ENCODE measurements at places on chromosomes 12 and 14.

DNA sequence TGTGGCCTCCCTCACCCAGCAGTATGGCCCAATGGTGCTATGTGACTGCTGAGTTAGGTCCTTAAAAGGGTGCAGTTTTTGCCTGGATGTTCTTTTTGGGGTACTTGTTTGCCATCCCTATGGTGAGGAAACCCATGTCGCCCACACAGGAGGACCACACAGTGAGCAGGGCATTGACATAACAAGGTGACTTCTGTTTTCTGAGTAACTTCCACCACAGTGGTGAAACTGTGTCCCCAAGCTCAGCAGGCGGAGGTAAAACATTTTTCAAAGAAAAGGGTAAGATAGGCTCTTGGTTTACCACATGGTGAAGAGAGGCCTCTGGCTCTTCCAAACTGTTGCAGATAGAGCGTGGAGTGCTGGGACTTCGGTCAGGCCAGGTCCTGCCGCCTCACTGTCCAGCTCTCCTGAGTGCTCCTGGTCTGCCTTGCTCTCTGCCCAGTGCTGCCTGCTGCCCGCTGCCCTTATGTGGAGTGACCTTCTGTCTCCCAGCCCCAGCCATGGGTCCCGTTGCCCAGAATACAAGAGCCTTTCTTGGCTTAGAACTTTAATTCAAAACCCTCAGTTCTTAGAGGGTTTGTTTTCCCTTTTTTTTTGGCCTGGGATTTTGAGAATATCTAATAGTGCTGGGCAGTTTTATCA lies 54.0 kb downstream of the TRAF3 start:
- no peaks in the 10 kb centered on the region for H3K4me1 ChIP-seq
- no peak overlapping the region for H3K27ac ChIP-seq
- DNase-seq: no peak
- no peak overlapping the region for H3K4me3 ChIP-seq
- no peaks in the 10 kb centered on the region for H3K36me3 ChIP-seq

- no peak overlapping the region for H3K4me3 ChIP-seq
- peak; percentile 27 for DNase-seq
- no peak overlapping the region for H3K27ac ChIP-seq
- H3K36me3 ChIP-seq: no peaks in the 10 kb centered on the region
Observed at GRCh38 chr12:89789862-89790261, 81.2 kb upstream of the ATP2B1 start.

DNA sequence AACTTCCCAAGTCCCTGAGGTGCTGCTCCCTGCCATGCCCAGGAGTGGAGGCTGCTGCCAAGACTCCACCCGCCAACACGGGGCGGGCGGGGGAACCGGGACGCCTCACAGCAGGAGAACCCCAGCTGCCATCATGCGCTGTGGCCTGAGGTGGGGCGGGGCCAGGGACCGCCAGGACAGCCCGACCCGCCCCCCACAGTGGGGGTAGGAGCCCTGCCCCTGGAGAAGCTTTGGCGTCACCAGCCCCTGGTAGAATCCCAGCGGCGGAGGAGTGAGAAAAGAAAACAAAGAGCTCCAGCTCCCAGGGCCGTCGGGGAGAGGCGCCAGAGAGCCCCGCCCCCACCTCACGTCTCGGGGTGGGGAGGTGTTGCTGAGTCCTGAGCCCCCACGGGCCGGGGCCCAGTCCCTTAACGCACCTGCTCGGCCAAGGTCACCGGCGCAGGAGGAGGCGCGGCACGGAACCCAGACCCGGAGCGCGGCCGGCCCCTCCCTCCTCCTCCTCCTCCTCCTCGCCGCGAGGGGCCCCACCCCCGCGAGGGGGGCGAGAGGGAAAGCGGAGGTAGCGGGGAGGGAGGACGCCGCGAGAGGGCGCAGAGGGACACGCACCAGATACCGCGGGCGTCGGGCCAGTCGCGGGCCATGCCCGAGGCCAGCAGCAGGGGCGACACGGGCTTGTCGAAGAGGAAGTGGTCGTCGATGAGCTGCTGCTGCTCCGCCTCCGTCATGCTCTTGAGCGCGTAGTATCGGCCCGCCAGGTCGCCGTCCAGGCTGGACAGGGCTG lies 1.8 kb downstream of the CKB start:
- no peaks in the 10 kb centered on the region for H3K27me3 ChIP-seq
- H3K36me3 ChIP-seq: no peaks in the 10 kb centered on the region
- H3K4me1 ChIP-seq: peaks cover 11% of the 10 kb centered on the region

- peak; percentile 89 for DNase-seq
- no peak overlapping the region for H3K4me3 ChIP-seq
- peaks cover 20% of the 10 kb centered on the region for H3K4me1 ChIP-seq
- H3K36me3 ChIP-seq: peaks cover 29% of the 10 kb centered on the region
Observed at GRCh38 chr14:71651228-71651627, 281.0 kb upstream of the RGS6 start.

DNA sequence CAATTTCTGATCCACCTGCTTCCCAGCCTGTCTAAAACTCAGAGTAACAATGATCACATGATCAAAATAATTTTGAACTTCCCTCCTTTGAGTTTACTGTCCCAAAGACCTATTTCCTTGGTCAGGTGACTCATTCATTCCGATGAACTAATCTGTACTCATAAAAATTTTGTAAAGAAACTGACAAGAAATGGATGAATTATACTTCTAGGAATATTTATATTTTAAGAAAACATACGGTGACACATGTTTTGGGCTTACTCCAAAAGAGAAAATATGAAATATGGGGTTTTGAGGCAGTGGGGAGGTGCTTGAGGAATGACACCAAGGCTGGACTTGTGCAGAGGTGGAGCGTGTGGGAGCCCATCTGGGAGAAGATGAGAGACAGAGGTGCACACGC lies 42.0 kb downstream of the GUCY2C start:
- H3K4me1 ChIP-seq: no peaks in the 10 kb centered on the region
- no peaks in the 10 kb centered on the region for H3K36me3 ChIP-seq
- DNase-seq: no peak
- H3K27ac ChIP-seq: no peak overlapping the region
- no peaks in the 10 kb centered on the region for H3K27me3 ChIP-seq
- no peak overlapping the region for H3K4me3 ChIP-seq

- DNase-seq: no peak
- no peak overlapping the region for H3K27ac ChIP-seq
- H3K4me1 ChIP-seq: no peaks in the 10 kb centered on the region
- H3K36me3 ChIP-seq: no peaks in the 10 kb centered on the region
- no peaks in the 10 kb centered on the region for H3K27me3 ChIP-seq
- no peak overlapping the region for H3K4me3 ChIP-seq
Observed at GRCh38 chr12:129862561-129863175, 41.2 kb downstream of the TMEM132D start.

DNA sequence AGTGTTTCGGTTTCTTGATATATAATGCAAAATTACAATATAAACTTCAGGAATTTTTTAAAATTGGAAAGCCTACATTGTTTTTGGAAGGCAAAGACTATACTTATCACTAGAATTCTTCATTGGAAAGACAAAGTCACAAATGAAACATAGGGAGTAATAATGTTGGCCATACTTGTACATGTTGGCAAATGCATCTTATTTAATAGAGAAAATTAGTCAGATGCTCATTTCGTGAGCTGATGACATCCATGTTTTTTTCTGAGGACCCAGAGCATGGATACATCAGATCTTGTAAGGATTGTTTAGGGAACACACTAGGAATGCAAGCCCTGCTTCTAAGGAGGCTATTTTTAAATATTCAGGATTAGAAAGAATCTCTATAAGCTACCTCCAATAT lies 4.6 kb upstream of the SLC15A5 start:
- no peak for DNase-seq
- no peaks in the 10 kb centered on the region for H3K27me3 ChIP-seq
- no peak overlapping the region for H3K27ac ChIP-seq
- H3K36me3 ChIP-seq: no peaks in the 10 kb centered on the region
- peaks cover 17% of the 10 kb centered on the region for H3K4me1 ChIP-seq

- H3K4me3 ChIP-seq: no peak overlapping the region
- DNase-seq: peak; percentile 60
- H3K36me3 ChIP-seq: no peaks in the 10 kb centered on the region
- peaks cover 16% of the 10 kb centered on the region for H3K4me1 ChIP-seq
- H3K27ac ChIP-seq: no peak overlapping the region
Observed at GRCh38 chr12:12684375-12685106, 11.4 kb downstream of the GPR19 start.

GRCh38 chr14:57482120-57482519 lies 11.5 kb downstream of the CCDC198 start:
- no peaks in the 10 kb centered on the region for H3K36me3 ChIP-seq
- peaks cover 38% of the 10 kb centered on the region for H3K27me3 ChIP-seq
- no peak overlapping the region for H3K27ac ChIP-seq
- H3K4me1 ChIP-seq: 0 out of 2 replicates have a peak, but pooled peaks cover 4% of the 10 kb centered on the region

GRCh38 chr12:122054842-122055520 lies 23.6 kb upstream of the MLXIP start:
- no peak overlapping the region for H3K27ac ChIP-seq
- H3K4me3 ChIP-seq: no peak overlapping the region
- no peaks in the 10 kb centered on the region for H3K4me1 ChIP-seq
- no peaks in the 10 kb centered on the region for H3K27me3 ChIP-seq
- no peaks in the 10 kb centered on the region for H3K36me3 ChIP-seq

DNA sequence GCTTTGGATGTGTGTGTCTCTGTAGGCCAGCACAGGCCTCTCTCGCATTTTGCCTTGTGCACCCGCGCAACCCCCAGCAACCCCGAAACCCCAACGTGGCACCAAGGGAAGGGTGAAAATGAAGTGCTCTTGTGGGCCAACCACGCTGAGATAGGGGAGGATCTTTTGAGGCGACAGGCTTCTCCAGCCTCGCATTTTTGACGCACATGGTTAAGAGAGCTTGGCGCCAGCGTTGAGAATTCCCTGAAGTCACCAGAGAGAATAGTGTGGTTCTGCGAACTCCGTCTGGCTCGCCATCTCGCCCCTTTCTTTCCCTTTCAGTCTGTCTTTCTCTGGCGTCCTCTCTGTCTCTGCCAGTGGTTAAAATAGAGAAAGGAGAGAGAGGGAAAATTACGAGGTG lies 1.9 kb upstream of the TBX3 start:
- H3K27ac ChIP-seq: no peak overlapping the region
- DNase-seq: no peak
- H3K4me3 ChIP-seq: no peak overlapping the region
- no peaks in the 10 kb centered on the region for H3K36me3 ChIP-seq

- H3K4me3 ChIP-seq: no peak overlapping the region
- peak; percentile 9 for DNase-seq
- H3K36me3 ChIP-seq: no peaks in the 10 kb centered on the region
- H3K27ac ChIP-seq: no peak overlapping the region
- peaks cover 16% of the 10 kb centered on the region for H3K4me1 ChIP-seq
Observed at GRCh38 chr12:96770219-96771102, 136.6 kb upstream of the NEDD1 start.

DNA sequence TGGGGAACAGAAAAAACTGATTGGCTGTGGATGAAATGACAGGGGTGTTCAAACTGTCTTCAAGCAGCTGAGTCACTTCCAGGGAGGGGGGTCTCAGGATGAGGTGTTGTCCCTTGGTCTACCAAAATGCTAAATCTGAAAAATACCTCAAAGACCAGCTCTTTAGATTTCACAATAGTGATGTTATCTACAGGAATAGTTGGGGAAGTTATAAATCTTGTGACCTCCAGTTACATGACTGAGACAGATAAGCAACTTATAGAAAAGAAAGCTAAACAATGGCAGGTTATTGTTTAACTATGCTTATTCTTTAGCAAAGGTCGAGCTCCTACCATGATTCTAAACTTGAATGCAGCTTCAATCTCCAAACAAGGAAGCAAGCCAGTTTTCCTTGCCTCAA lies 125.4 kb downstream of the SYT10 start:
- H3K27ac ChIP-seq: no peak overlapping the region
- H3K27me3 ChIP-seq: no peaks in the 10 kb centered on the region
- no peaks in the 10 kb centered on the region for H3K4me1 ChIP-seq

GRCh38 chr14:35234012-35234805 lies 58.0 kb upstream of the PSMA6 start:
- H3K27me3 ChIP-seq: no peaks in the 10 kb centered on the region
- H3K27ac ChIP-seq: 0 out of 2 replicates have a peak overlapping the region, but pooled peaks have one; percentile 6
- H3K4me3 ChIP-seq: no peak overlapping the region
- H3K4me1 ChIP-seq: 0 out of 2 replicates have a peak, but pooled peaks cover 4% of the 10 kb centered on the region
- DNase-seq: peak; percentile 56

DNA sequence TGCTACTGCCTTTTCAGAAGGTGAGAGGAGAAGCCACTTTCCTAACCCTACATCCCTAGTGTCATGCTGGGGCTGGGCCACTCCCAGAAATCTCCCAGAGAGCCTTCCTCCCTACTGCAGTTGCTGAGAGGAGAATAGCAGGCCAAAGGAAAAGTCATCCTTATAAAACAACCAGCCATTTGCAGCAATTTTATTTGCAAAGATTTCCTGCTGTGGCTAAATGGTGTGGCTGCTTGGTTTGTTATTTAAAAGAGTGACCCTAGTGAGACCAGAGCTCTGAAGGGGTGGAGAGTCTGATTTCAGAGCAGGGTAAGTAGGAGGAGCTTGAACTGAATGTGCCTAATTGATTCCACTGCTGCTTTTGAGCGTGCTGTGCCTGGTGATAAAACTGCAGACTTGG lies 232.0 kb downstream of the GRIN2B start:
- no peaks in the 10 kb centered on the region for H3K36me3 ChIP-seq
- no peak overlapping the region for H3K4me3 ChIP-seq
- H3K27ac ChIP-seq: no peak overlapping the region
- no peaks in the 10 kb centered on the region for H3K4me1 ChIP-seq
- no peak for DNase-seq

DNA sequence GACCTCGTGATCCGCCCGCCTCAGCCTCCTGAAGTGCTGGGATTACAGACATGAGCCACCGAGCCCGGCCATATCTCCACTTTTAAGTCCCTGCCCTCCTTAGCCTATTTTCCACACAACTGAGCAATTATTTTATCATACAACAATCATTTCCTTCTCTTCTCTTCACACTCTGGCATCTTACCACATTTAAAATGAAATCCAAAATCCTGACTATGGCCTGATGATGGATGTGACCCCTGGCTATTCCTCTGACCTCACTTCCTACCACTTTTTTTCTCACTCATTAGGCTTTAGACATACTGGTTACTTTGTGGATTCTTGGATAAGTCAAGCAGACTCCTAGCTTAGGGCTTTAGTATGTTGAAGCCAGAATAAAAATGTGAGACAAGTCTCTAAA lies 21.9 kb upstream of the EID3 start:
- H3K36me3 ChIP-seq: no peaks in the 10 kb centered on the region
- peak; percentile 31 for DNase-seq
- no peaks in the 10 kb centered on the region for H3K27me3 ChIP-seq
- H3K27ac ChIP-seq: peak overlapping the region; percentile 85
- no peak overlapping the region for H3K4me3 ChIP-seq
- peaks cover 59% of the 10 kb centered on the region for H3K4me1 ChIP-seq

GRCh38 chr12:62977418-62977817 lies 42.5 kb upstream of the PPM1H start:
- DNase-seq: peak; percentile 27
- no peak overlapping the region for H3K27ac ChIP-seq
- H3K4me1 ChIP-seq: no peaks in the 10 kb centered on the region
- H3K36me3 ChIP-seq: no peaks in the 10 kb centered on the region
- H3K27me3 ChIP-seq: peaks cover 3% of the 10 kb centered on the region

DNA sequence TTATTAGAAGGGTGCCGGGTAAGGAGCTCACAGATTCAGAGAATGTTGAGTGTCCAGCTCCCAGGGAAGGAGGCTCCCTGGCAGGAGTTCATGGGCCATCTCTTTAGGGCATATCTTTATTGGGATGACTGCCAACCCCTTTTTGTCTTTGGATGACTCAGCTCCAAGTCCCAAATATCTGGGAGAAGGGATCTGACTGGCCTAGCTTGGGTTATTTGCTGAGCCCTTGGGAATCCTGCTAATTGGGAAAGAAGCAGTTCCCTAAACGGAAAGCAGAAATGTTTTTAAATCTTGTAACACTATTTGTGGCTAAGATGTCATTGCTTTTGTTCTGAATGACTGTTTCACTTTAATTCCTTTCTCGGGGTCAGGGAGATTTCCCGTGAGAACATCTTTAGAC lies 12.6 kb downstream of the DDX55 start:
- no peaks in the 10 kb centered on the region for H3K27me3 ChIP-seq
- peaks cover 9% of the 10 kb centered on the region for H3K4me1 ChIP-seq
- peak; percentile 86 for DNase-seq
- H3K4me3 ChIP-seq: no peak overlapping the region
- H3K27ac ChIP-seq: peak overlapping the region; percentile 69

All from GM23248 (cell line).